ENCODE measurements at places on chromosomes 1 and 21.
A peak's percentile ranks its signal among the peaks of the same experiment; 100 is the strongest.

DNA sequence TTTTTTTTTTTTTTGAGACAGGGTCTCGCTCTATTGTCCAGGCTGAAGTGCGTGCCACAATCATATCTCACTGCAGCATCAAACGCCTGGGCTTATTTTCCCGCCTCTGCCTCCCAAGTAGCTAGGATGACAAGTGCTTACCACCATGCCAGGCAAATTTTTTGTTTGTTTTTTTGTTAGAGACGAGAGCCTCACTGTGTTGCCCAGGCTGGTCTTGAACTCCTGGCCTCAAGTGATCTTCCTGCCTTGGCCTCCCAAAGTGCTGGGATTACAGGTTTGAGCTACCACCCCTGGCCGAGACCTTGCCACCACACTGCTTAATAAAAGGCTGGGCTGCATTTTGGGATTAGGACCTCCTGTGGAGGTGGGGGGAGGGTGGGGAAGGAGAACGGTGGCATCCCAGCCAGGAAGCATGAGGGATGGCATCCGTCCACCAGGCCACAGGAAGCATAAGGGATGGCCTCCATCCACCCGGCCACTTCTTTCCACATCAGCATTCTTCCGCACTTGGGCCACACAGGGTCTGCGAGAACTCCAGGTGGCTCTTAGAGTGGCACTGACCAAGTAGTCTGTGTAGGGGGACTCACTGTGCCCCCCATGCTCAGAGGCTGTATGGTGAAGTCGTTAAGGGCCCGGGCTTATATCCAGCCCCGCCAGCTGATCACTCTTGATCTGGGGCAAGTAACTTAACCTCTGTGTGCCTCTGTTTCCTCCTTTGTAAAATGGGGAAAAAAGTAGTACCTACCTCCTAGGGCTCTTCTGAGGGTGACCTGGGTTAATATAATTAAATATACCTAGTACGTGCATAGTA is 75.0 kb downstream of the GALNT2 start:
- no peak for DNase-seq

GRCh38 chr1:239023732-239024360 is 362.5 kb upstream of the CHRM3 start:
- DNase-seq: no peak

DNA sequence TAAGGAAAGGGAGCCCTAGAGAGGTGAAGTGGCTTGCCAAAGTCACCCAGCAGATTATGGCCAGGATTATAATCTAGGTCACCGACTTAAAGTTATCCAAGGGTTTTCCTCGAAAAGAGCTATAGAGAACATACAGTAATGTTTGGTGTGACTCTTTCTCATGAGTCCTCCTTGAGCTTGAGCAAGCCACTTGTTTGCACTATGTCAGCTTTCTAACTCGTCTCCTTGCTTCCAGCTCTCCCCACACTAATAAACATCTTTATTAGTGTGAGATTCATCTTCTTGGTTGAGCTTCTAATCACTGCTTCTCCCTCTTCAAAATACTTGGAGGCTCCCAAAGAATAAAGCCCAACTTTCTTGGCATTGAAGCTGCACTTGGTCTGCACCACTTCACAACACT is 390.0 kb upstream of the USP24 start:
- DNase-seq: no peak

DNA sequence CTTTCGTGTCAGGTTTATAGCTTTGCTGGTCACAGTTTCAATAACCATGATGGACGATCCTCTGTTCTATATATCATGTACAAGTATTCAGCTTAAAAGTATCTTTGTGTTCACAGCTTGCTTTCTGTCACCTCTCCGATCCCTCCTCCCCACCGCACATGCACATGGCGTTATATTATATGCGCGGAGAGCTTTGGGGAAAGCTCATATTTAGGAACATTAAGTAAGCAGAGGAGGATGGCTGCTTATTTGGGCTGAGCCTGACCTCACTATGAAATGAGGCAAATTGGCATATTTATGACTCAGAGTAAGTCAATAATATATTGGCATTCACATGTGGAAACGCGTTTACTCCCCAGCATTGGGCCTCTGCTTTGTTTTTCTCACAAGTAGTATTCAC is 360.5 kb downstream of the HLX start:
- DNase-seq: no peak

DNA sequence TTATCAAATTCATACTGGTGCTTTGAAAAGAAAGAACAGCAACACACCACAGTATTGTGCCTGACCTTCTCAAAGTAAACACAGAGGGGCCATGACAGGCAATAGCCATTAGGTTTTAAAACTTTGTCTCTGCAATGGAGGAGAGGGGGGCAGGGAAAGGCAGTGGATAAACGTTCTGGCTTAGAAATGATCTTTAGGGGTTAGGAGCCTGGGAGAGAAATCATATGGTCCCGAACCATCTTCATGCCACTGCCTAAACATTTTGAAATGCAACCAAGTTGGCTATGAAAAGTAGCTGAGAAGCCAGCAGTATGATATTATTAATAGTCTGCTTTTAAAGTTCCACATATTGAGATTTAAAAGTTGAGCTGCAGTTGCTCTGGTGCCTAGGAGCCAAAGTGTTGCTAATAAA is 39.8 kb downstream of the PLPP3 start:
- DNase-seq: no peak

DNA sequence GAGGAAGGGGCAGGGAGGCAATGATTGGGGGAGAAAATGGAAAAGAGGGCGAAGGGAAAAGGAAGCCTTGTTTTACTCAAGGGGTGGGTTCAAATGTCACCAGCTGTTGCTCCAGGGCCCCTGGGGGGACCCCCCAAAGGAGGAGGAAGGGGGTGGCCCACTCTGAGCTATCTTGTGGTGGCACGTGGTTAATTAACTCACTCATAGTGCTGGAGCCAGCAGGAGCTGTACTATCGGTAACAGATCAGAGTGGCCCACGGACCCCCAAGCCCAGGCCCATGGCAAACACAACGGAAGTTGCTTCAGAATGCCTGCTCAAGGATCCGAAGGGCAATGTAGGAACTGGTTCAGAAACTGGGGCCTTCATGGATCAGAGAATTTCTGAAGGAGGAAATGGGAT is 7.2 kb downstream of the TFF2 start:
- DNase-seq: no peak

GRCh38 chr1:23344987-23345472 is 946 bp upstream of the HNRNPR start:
- DNase-seq: no peak

GRCh38 chr1:94701796-94702441 is 118.2 kb upstream of the SLC44A3 start:
- DNase-seq: no peak

DNA sequence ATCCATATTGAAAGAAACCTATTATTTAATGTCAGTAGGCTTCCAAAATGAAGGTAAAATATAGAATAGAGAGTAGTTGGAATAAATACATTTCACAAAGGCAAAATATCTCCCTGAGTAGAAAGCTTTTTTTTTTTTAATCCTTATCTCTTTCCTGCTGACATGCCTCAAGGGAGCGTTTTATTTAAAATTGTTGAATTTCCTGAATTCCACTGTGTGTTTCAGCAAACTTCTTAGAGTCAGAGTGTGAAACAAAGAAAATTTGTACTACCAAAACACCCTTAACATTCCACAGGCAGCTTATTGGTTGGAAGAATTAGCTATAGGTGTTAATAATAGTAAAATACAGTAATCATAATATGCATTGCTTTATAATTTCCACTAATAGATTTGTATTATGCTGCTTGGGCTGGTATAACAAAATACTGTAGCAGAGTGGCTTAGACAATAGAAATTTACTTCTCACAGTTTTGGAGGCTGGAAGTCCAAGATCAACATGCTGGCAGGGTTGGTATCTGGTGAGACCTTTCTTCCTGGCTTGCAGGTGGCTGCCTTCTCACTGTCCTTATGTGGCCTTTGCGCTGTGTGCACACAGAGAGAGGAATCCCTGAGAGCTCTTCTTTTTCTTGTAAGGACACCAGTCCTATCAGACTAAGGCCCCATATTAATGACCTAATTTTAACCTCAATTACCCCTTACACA is 468.4 kb upstream of the C1orf87 start:
- DNase-seq: no peak

- peak; percentile 30 for DNase-seq
Measured at GRCh38 chr1:68049941-68050878, at the start of gene DIRAS3. Gene DIRAS3, minus strand, starts transcription at chr1:68050627. Its CDS starts 3,330 bp downstream, at chr1:68047297.

DNA sequence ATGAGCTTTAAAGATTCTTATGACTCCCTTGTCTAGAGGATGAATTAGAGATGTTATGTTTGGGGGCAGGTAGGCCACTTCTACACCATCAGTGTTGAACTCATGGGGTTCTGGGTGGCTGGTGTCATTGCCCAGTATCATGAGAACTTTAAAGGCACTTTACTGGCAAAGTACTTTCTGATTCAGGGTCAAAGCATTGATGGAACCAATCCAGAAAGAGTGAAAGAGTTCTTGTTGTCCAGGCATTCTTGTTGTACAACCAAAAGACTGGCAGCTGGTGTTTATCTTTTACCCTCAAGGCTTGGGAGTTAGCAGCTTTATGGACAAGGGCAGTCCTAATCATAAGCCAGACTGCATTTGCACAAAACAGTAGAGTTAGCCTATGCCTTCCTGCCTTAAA is 673.0 kb downstream of the USP25 start:
- no peak for DNase-seq

- no peak for DNase-seq
Measured at GRCh38 chr21:32087447-32087846, 191.4 kb downstream of the MIS18A start.

- DNase-seq: no peak
Measured at GRCh38 chr1:25818569-25818968, 1.2 kb upstream of the MTFR1L start.

- DNase-seq: no peak
Measured at GRCh38 chr21:28439251-28439650, 553.4 kb downstream of the LTN1 start.

DNA sequence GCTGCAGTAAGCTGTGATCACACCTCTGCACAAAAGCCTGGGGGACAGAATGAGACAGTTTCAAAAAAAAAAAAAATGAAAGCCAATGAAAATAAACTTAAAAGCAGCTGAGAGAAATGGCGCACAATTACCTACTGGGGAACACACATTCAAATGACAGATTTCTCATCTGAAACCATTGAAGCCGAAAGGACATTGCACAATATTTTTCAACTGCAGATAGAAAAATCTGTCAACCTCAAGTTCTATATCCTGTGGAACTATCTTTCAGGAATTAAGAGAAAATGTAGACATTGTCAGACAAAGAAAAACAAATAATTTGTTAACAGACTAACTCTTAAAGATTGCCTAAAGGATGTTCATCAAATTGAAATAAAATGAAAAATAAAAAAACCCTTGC is 442.8 kb downstream of the MATN1 start:
- DNase-seq: no peak

DNA sequence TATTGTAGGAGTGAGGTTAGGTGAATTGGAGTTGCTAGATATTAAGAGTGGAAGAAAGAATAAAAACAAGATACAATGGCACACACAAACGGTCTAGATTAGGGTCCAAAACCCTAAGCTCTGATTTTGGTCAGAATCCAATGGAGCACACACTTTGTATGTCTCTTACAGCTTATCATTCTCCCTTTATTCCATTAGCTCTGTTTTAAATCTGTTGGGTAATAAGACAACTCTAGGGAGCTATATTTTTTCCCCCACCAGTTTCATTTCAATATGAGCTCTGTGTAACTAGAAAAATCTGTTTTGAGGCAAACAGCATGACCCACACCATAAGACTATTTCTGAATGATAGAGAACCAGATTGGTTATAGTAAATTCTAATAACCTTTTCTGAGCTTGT is 465.6 kb downstream of the ADGRL2 start:
- no peak for DNase-seq

GRCh38 chr21:26563856-26564503 is 9.1 kb downstream of the CYYR1 start:
- DNase-seq: no peak

GRCh38 chr1:217718873-217719272 is 87.7 kb downstream of the SPATA17 start:
- no peak for DNase-seq

- no peak for DNase-seq
Measured at GRCh38 chr1:220528679-220529501, 954 bp downstream of the MARK1 start.

- no peak for DNase-seq
Measured at GRCh38 chr1:6819246-6820040, 34.2 kb downstream of the CAMTA1 start.

DNA sequence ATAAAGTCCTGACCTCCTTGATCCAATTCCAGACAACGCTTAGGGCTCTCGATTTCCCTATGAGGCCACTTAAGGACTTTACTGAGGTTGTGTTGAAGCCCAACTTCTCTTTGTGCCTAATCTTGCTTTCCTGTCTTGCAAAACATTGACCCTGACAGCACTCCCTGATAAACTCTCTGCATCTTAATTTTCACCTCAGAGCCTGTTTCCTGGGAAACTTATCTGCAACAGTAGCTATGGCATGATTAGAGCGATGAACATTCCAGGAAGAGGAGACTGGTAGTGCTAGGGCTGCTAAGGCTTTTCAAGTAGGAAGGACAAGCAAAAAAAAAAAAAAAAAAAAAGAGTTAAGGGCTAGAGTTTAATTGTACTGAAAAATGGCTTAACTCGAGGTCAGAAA is 118.9 kb downstream of the RGS21 start:
- no peak for DNase-seq

DNA sequence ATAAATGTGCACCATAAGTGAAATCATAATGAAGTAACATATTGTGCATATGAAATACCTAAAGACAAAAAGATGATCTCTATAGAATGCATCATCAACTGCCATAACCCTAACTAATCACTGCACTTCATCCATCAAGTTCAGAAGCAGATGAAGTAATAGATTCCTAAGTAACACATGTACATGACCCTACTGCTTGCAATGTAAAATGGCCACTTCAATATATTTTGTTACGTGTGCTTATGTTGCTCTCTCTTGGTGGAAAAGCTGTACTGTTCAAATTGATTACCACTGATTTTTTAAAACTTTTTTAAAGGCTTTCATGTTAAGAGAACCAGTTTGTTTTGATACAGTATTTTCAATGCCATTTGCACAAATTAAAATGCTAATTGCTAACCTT is 141.8 kb downstream of the TTLL7 start:
- peak; percentile 37 for DNase-seq

GRCh38 chr1:59480188-59480888 is 183.4 kb downstream of the FGGY start:
- DNase-seq: no peak

DNA sequence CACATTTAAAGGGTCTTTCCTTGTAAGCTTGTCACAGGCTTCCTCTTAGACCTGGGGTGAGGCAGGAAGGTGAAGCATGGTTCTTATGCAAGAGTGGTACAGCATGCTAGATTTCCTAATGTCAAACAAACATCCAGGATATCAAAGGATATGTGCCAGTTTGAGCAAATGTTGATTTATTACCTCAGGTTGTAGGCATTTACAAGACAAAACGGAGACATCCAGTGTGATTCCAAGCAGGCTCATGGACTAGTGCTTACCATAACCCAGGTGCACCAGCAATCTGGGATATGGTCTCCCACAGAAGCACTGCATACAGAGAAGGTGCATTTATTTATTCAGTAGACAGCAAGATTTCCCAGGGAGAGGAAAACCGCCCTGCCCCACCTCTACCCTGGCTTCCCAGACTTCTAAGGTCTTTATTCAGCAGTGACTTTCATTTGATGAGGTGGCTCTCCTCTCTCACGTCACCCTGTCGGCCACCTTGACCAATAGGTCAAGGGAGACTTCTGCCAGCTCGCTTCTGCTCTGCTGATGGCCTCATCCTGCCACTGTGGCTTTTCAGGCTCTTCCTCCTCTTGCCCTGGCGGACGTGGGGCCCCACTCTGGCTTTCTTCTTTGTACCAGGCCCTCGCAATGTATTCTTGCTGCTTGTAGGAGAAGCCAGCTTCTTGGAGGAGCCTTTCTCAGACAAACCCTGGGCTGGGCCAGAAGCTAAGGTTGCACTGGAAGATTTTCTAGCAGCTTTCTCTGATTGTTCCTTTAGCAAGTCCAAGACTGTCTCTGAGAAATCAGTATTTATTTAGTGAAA is 25.6 kb downstream of the HHIPL2 start:
- no peak for DNase-seq
